ENCODE measurements at places on chromosomes 7 and 10.

- DNase-seq, result no peak
These were observed 3.9 kb downstream of the MYL10 start for GRCh38 chr7:101625031-101625791.

GRCh38 chr7:51242007-51242691 lies 74.5 kb downstream of the COBL start:
- no peak for DNase-seq

- no peak for DNase-seq
These were observed 1.4 kb downstream of the ST8SIA6 start for GRCh38 chr10:17453035-17453372.

DNA sequence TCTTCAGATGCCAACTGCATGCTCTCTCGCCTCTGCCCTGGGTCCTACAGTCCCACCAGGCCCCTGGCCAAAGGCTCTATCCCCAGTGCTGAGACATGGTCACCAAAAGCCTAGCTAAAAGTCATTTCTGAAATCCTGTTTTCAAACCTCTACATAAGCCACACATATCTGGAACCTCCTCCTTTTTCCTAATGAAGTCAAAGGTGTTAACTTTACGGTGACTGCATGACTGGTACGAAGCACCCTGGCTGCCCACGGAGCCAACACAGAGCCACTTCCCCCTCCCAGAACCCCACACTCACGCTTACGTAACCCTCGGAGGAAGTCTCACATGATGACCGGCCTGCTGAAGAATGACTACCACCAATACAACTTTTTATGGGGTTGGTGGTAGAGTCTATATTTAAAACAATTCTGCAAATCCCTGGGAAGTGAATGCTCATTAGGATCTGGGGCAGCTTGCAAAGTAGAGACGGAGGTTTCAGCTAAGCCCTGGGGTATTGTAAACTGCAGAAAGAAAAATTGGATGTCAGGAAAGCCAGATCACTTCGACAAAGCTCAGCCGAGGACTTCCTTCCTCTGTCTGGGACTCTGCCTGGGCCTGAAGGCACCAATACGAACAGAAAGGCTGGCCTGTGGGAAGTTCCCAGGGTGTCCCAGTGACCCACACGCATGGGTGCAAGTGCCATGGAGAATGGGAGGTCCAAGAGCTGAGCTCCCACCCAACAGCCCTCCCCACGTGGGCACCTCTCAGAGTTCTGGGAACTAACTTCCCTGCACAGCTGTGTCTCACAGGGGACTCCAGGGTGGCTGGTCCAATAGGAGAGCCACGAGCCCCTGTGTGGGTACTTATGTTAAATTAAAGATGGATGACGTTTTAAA lies 50.7 kb downstream of the PDGFA start:
- DNase-seq, result no peak

DNA sequence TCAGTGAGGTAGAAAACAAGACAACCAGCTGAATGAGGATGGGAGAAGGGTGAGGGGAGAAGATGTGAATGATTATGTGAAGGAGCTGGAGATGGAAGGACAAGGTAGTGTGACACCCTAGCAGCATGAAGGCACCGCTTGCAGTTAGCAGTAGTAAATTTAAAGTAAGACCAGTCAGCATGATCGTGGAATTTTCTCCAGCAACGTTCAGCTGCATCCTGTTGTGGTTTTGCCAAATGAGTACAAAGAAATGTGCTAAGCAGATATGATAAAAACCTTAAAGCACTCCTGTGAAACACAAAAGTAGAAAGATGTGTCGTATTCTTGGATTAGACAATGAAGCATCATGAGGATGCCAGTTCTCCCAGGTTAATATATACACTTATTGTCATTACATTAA lies 34.1 kb upstream of the IFRD1 start:
- no peak for DNase-seq

GRCh38 chr10:51178634-51179033 lies 104.3 kb downstream of the PRKG1 start:
- DNase-seq, result no peak

DNA sequence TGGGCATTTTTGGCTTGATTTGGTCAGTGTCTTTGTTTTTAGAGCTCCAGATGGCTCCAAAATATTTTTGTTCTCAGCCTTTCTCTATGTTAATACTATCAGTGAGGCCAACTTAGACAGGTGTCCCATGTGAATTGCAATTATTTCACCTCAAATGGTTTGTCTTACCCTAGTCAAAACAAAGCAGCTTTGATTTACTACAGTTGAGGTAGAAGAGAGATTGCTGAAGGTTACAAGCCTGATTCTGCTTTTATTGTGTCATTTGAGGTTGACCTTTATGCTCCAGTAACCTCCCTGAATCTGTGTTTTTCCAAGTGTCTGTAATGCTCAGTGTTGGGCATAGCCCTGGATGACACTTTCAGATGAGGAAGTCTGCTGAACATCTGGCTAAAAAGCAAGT lies 882.9 kb downstream of the NRG3 start:
- DNase-seq, result no peak

DNA sequence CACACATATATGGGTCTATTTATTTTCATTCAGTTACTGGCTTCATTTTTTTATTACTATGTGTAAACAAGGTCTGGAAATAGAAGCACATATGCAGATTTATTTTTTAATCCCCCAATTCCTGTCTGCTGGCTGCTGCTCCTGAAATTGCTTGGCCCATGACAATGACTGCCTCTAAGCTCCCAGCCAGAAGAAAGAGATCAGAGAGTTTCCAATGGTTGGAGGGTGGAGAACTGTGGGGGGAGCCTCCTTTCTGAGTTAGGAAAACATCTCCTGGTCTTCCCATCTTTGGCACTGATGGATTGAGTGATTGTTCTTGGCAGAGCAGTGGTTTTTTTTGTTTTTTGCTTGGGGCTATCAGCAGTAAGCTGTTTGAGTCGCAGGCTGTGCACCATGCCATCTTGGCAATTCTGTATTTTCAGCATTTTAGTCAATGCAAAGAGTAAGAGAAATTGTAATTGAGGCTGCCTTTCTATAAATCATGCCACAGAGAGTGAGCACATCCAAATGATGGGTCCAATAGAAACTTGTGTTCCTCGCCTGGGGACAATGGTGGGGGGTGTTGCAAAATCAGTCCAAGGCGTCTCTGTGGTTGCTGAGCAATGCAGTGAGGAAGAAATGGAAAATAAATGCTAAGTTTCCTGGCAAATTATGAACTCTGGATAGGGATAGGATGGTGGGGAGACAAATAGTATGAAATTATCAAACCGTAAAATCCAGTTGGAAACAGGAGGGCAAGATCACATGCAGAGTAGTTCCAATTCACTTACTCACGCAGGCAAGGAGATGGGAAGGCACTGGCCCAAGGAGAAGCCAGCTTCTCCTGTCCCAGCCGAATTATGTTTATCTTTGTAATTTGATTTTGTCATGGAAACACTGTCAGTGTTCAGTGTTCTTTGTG lies 382.4 kb downstream of the SORCS3 start:
- DNase-seq, result no peak

DNA sequence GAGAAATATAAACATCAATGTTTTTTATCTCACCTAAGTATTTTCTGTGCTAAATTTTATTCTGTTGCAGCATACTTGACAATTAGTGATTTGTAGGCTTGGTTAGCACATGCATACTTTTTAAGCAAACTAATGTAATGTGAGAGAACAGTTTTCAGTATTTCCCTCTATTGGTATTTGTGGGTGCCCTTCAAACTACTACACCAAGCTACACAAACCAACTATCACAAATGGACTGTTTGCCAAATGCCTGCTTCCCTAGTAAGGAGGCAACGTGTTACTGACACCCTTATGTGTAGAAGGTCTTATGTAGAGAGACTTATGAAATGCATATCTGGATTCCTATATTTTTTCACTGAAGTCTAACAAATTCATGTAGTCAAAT lies 98.4 kb upstream of the FZD1 start:
- no peak for DNase-seq

- DNase-seq, result no peak
These were observed 92.0 kb downstream of the SVIL start for GRCh38 chr10:29542723-29543122.

DNA sequence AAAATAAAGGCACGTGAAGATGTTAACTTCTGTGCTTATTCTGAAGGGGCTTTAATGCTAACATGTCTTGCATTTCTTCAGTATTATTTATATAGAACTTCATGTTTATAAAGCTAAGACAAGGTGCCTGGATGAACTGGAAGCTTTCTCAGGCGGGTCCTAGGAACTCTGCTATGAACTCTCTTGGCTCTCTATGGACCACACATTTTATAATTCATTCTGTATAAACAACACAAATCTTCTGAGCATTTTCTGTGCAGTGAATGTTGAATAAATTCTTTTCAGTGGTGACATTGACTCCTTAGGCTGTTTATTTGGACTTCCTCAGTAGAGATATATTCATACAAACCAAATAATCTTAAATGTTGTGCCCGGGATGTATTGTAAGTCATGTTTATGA lies 79.6 kb downstream of the TRIL start:
- no peak for DNase-seq

DNA sequence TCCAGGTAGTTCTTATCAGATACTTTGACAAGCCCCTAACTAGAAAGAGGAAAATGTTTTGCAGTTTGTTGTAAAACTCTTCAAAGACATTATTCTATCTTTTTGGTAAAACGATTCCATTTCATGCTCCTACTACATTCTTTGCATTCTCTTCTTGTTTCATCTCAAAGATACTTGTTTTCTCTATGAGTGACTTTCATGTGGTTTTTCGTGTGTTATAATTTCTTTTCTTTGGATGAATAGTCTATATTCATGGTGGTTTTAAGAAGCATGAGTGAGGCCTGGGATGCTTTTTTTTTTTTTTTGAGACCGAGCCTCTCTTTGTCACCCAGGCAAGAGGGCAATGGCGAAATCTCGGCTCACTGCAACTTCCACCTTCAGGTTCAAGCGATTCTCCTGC lies 292.5 kb upstream of the LYZL1 start:
- no peak for DNase-seq

DNA sequence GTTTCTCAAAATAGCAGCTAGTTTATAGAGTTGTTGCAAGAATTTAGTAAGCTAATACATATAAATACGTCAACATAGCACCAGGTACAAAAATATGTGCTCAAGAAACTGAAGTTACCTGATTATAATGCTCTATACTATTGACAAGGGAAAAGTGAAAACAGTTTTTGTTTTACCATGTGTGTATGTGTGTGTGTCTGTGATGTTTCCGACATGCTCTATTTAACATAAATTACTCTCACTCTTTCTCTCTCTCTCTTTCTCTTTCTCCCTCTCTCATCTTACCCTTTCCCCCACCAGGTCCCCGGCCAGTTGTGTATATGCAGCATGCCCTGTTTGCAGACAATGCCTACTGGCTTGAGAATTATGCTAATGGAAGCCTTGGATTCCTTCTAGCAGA lies 4.3 kb downstream of the LIPN start:
- DNase-seq, result no peak

GRCh38 chr10:11387551-11388222 lies 223.8 kb downstream of the USP6NL start:
- no peak for DNase-seq

DNA sequence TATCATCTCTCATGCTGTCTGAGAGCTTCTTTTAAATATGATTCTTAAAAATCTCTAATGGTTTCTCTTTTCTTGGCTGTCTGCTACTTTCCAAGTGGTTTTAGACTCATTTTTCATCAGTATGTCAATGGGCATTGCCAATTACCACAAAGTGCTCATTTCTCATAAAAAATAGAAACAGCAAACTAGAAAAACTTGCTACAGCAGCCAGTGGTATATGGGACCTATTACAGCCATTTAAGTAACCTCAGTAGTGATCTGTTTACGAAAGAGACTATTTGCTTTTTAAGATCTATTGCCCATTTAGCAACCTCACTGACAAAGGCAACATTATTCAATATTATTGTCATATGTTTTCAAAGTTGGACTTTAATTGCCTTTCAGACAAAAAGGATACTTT lies 207.1 kb upstream of the RHOBTB1 start:
- DNase-seq, result no peak

DNA sequence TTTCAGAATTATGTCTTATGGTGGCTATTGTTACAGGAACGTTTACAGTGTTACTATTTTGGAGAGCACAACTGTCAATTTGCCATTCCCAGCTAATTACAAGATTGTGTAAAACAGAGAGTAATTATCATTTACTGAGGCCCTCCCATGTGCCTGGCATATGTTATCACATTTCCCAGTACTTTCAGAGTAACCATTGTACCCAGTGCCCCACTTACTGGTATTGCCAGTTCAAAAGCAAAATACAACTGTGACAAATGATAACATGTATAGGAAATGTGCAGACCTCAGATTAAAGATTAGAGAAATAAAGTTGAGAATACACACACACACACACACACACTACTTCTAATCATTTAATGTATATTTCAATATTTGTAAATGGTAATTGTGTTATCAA lies 572.5 kb downstream of the POM121L12 start:
- DNase-seq, result no peak
